Activated T-cell treated with anti-CD3 and anti-CD28 coated beads for 48 hours (primary cell): ENCODE measurements at places on chromosomes 5 and 9.

DNA sequence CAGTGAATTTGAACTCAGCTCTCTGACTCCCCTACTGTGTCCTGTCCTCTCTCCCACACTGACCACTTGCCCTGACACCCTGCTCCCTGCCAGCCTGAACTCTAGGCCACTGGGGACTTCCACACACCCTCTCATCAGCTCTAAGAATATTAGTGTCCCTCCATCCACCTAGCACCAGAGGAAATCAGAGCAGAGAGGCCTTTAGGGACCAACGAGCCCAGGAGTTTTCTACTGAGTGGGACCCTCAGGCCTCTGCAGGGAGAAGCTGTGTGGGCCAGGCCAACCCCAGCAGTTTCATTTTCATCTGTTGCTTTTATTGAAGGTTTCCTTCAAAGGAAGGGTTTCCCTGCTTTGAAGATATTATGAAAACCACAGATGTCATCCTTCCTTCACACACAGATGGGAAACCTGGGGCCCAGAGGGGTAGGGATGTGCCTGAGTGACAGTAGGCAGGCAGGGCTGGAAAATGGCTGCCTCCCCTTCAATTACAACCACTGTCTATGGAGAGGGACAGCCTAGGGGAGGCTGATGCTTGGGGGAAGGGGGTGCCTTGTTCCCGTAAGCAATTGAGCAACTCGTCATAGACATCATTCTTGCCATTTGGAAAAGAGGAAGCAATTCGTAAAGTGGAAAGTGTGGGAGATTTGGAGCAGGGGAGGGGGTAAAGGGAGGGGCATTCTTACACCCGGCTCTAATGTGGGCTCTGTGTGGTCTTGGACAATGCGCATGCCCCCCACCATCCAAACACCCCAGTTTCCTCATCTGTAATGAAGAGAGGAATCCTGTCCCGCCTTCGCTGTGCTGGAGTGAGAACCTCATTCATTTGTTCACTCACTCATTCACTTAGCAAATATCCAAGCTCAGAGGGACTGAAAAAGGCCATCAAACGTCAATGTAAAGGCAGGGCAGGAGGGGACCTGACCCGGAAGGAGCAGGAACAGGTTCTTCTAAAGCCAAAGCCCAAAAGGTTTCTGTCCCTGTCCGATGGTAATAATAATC is 3.9 kb downstream of the GLIPR2 start:
- DNase-seq: no peak

- no peak for DNase-seq
These were observed 38.3 kb upstream of the FAM120AOS start for GRCh38 chr9:93491593-93492232.

DNA sequence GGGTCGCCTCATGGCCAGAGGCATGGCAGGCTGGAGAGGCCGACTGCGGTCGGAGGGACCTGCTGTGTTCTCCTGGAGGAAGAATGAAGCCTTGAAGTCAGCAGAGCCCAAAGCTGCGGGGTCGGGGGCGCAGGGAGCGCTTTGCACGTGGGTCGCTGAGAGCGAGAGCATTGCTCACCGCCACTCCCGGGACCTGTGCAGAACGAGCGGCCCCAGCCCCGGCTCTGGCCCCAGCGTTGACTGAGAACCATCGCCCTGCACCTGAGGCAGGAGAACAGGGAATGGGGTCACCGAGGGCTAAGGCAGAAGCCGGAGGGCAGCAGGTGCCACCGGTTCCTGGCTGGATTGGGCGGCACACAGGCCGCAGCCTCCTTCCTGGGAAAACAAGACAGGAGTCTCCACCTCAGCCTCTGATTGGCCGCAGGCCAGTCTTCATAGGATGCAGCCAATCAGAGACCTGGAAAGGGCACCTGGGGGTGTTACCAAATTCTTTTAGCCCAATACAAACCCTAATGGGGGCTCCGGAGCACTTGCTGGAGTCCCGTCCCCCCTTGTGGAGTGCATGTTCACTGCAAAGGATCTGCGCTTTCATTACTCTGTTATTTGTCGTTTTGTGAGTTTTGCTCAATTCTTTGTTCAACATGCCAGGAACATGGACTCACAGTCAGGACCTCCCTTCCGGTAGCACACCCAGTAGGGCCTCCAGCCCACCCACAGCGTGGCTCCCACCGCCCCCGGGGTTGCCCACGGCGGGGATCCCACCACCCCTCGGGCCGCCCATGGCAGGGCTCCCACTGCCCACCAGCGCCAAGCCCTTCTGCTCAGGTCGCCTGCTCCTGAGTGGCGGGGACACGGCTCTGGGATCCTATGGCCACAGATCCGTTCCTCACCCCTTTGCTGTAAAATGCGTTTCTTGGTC is 24.7 kb upstream of the SLC6A19 start:
- no peak for DNase-seq

DNA sequence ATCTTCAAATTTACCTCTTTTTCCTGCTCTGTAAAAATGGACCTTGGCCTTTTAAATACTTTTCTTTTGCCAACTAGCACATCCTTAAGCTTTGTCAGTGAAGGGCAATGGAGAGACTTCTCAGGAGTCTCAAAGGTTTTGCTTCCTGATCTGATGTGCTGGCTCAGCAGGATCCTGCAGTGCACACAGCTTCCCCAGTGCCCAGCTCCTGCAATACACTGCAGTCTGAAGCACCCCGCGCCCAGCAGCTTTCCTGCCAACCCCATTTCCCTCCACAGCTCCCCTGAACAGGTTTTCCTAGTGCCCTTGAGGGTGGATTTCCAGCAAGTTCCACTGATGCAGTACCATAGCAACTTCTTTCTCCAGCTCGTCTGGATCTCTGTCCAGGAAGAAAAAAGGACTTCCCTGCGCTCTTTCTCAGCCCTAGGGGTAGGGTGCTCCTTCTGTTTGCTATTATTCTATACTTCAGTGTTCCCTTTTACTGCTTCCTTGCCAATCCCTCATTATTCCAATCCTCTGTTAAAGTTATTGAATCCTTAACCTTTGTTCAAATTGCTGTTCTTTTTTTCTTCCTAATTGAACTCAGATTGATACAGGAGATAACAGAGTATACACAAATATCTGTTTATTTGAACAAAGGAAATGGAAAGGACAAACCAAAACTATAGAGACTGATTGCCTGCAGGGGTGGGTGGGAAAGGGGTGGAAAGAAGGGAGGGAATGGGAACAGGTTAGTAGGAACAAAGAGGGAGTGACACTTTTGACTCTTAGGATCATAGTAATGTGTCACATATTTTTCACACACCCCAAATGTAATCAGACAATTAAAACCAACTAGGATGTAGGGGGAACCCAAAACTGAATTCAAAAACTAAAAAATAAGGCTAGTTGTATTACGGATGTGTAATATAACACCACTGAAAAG is 8.5 kb downstream of the SNAPC3 start:
- no peak for DNase-seq

DNA sequence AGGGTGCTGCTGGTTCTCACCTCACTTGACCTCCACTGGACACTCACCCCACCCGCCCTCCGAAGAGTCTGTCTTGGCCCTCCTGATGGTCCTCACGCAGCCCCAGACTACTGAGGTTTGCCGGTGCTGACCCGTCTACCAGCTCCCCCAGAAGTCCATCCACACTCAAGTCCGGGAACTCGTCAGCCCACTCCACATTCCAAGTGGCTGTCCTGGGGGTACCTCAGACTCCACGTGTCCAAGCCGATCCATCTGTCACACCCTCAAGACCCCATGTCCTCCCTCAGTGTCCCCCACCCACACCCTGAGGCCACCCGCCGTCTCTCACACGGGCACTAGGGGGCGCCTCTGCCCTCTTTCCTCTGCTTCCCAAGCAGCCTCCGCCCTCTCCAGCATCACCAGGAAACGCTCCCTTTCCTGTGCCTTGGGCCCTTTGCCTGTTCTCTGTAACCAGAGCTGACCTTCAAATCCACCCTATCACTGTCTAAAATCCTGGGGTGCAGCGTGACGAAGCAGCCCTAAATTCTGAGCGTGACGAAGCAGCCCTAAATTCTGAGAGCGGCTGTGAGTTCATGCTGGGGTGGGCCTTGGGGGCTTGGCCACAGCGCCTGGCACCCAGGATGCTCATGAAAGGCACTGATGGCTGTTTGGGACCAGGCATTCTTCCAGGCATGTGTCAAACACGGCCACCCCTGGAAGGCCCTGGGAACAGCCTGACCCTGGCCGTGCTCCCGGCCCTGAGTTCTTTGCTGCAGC is 95.7 kb downstream of the KCNT1 start:
- peak; percentile 34 for DNase-seq

DNA sequence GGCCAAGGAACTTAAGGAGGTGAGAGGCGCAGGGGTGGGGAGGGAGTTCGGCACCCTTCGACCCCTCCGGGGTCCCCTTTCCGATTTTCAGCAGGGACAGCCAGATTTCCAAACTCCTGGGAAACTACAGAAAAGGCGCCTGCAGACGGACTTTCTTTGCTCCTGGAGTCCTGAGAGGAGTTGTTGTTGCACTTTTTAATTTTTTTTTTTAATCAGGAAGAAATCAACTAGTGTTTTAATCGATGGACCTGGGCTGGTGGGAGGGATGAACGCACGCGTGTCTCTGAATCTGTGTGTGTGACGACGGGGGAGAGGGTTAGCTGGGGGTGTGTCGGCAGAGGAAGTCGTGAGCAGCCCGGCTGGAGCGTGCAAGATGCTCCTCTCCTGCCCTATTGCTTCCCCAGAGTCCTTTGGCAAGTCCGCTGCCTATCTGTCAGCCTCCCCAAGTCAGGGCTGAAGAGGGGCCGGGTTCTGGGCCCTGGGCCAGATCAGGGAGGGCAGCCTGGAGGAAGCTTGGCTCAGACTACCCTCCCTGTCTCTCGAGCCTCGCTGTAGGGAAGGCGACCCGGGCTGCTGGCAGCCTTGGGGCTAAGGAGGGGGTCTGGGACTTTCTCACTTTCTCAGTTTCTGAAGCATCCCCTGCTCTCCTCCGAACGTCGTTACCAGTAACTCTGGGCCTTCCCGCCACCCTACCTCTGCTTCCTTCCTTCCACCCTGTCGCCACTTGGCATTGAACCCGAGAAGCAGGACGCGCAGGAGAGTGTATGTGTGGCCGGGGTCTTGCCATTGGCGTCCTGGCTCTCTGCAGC is 731 bp downstream of the PRR16 start:
- no peak for DNase-seq

- no peak for DNase-seq
These were observed 492.2 kb upstream of the ARRDC3 start for GRCh38 chr5:91875196-91875779.
